ELF-1 (cell line): ENCODE measurements at places on chromosomes 3 and 15.
A peak's percentile ranks its signal among the peaks of the same experiment; 100 is the strongest.

- DNase-seq = no peak
These were observed 335.9 kb downstream of the THSD4 start for GRCh38 chr15:71451130-71451529.

GRCh38 chr3:57158325-57158724, 6.8 kb downstream of the IL17RD start:
- DNase-seq = no peak

- DNase-seq = peak; percentile 68
These were observed 39.7 kb upstream of the VEPH1 start for GRCh38 chr3:157542711-157543500.

GRCh38 chr3:194972641-194973040, 287.0 kb downstream of the FAM43A start:
- DNase-seq = no peak

DNA sequence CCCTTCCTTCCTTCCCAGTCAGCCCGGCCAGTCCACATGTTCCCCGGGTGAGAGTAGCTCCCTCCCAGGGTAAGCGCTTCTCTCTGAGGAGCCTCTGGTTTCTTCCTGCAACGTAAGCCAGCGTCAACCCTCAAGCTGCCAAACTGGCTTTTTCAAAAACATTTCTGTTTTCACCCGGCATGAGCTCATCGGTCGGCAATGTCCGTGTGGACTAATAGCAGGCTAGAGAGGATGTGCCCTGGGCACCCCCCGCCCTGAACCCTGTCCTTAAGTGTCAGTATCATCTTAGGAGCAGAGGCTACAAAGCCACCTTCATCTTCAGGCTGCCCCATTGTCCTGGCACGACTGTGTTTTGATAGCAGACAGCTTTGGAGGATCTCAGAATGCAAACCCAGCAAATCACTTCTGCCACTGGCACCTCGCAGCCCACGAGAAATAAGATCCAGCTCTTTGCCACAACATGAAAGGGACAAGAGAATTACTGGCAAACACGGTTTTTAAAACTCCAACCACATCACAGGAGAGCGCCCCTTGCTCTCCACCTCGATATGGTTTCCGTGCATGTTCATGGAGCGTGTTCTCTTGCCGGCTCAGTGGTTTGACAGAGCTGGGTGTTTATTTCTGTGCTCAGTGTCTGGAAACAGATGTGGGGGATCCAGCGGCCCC, 9.9 kb downstream of the ALDH1A3 start:
- peak; percentile 82 for DNase-seq

GRCh38 chr3:100852840-100853239, 140.4 kb downstream of the ABI3BP start:
- no peak for DNase-seq

DNA sequence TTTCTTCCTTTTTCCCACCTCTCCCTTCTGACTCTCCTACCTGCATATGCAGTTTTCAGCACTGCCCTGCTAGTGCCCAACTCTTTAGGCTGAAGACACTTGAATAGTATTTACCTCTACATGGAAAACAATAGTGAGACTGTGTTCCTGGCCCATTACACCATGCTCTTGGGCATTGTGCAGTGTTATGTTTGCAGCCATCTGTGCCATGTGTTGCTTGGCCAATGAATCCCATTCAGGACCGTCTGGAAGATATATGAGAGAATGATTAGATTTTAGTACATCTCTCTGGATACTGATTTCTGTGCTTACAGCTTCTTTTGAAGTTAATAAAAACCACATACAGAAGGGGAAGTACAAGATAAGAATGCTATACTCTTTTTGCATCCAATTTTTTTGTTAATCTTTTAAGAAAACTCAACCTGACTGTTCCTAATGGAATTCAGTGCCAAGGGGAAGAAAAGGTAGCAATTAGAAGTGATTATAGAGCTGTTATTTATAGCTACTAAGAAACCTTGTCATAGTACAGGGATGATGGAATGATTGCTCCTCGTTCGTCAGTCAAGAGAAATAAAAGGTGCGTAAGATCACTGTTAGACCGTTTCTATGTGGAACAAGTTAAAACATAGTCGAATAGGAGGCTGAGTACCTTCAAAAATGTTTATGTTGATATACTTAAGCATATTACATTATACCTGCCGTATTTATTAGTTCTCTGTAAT, 58.9 kb downstream of the TMEM41A start:
- no peak for DNase-seq

GRCh38 chr3:139917226-139917785, 17.7 kb upstream of the CLSTN2 start:
- DNase-seq = no peak

DNA sequence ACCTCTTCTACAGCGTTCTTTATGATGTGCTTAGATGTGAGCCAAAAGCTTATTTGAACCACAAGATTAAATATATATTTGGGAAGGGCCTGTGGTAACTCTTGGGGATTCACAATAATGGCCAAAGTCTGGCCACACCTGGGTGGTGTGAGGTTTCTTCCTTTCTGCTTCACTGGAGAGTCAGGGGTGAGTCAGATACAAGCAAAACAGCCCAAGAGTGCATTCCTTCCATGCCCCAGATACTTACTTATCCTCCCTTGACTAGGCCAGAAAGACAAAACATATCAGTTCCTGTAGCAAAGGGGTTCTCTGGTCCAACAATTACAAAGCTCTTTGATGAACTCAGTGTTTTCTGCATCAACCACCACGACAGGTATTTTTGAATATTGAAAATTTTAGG, 941 bp downstream of the ZBED2 start:
- DNase-seq = no peak

- DNase-seq = no peak
These were observed 25.7 kb upstream of the MB21D2 start for GRCh38 chr3:192943393-192943792.

GRCh38 chr3:100401674-100402041, 319 bp downstream of the LNP1 start:
- DNase-seq = no peak

DNA sequence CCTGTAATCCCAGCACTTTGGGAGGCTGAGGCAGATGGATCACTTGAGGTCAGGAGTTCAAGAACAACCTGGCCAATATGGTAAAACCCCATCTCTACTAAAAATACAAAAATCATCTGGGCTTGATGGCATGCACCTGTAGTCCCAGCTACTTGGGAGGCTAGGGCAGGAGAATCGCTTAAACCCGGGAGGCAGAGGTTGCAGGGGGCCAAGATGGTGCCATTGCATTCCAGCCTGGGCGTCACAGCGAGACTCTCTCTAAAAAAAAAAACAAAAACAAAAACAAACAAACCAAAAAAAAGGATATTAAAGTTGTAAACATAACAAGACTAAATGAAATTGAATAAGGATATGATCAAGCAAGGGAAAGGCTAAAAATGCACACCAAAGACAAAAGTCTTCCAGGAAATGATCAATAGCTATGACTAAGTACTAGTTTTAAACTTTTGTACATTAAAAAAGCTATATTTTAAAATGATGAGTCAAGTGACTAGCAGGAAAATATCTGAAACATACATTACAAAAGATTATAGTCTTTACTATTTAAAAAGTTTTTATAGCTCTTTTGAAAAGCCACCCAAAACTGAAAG, 28.6 kb downstream of the KLHL6 start:
- DNase-seq = no peak
